Ureter (tissue), 1 donor: ENCODE measurements at places on chromosomes 1 and 21.

DNA sequence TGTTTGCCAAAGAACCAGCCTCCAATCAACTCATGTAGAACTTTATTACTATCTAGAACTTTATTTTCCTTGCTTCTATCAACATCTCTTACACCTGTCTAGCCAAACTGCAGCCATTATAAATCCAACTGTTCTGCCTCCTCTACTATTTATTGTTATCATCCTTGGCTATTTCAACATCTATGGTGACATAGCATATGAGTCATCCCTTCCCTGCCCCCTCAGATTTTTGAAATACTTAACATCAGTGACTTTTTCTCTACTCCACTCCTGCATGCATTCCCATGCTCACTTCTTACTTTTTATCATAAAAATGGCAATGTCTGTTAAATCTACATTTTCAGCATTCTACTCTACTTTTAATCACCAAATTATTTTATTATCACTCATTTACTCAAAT is 544.9 kb upstream of the NEGR1 start:
- no peak for DNase-seq

DNA sequence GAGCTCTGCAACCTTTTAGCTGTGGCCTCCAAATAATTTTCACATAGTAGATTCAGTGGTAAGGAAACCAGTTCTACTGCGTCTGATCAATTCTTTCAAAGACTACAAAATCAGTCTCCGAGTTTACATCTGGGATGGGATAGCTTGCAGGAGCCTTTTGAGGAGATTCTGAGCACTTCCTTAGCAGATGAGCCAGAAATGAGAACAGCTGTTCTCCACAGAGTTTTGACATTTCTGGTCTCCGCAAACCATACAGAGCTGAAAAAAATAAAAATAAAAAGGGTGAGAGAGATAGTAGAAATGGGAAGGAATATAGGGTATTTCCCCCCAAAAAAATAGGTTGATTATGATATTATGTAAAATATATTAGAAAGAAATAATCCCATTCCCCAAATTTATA is 119.3 kb downstream of the LYPLAL1 start:
- DNase-seq, result no peak

- DNase-seq, result no peak
Observed at GRCh38 chr21:32940079-32941014, 85.4 kb upstream of the OLIG2 start.

DNA sequence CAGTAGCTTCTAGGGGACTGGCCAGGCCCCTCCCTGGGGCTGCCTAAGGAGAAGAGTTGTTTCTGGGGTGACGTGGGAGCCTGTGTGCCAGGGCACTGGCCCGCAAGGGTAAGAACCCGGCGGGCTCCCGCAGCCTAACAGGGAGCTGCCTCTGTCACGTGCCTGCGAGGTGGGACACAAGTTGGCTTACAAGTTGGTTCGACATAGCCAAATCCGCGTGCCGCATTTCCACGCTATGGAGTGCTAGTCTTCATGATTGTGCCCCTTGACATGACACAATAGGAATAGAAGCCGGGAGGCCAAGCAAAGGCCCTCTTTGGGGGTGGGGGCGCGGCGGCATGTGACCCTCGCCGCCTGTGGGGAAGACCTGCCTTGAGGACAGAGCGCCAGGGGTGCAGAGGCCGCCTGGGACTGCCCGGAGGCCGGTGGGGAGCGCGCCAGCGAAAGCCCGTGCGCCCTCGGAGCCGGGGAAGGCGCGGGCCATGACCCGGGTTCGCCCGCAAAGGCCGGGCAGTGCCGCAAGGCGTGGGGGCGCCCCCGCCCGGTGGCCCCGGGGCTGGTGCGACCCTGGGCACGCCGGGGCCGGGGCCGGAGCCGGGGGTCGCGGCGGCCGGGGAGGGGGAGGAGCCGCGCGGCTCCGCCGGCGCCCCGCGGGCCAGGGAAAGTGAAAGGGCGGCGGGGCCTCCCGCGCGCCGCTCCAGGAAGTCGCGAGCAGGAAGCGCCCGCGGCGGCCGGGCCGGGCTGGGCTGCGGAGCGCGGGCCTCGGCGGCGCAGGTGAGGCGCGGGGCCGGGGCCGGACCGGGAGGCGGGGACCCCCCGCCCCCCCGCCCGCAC is at the start of gene SLC37A1:
SLC37A1 (plus strand) TSS at position 702 of the 834 bp plus-strand sequence. CDS start 4,603 bp downstream, outside the sequence.
- DNase-seq, result peak; percentile 50

DNA sequence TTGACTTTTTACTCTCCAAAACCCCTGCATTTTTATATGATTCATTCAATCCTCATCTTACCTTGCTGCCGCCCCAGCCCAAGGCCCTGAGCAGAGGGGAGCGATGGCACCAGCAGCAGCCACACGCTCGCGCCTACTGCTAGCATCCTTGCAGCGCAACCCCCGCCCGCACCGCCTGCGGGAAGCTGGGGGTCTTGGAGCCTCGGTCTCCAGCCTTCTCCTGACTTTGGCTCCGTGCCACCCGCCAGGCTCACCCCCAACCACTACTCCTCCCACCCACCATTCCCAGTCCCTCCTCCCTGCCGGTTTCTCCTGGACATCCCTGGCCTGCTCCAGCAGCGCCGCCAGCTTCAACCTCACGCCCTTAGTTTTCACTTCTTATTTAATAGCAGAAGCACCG is 76.6 kb downstream of the RPE65 start:
- DNase-seq, result no peak

DNA sequence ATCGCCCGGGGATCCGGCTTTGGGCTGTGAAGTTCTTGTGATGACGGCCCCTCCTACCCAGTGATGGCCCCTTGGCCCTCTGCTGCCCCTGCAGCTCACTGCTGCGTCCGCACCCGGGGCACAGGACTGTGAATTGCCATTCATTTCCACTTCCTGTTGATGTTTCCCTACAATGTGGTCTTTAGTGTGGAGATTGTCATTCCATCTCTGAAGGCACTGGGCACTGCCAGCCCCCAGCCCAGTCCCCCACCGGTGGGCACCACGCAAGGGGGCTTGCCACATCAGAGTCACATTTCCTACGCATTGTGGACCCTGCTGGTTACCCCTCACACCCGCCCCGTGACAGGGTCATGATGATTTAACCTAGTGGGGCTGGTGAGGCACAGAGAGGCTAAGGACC is 2.5 kb upstream of the MX2 start:
- no peak for DNase-seq
